Activated naive CD4-positive, alpha-beta T cell (primary cell): ENCODE measurements at places on chromosomes 16 and 17.

DNA sequence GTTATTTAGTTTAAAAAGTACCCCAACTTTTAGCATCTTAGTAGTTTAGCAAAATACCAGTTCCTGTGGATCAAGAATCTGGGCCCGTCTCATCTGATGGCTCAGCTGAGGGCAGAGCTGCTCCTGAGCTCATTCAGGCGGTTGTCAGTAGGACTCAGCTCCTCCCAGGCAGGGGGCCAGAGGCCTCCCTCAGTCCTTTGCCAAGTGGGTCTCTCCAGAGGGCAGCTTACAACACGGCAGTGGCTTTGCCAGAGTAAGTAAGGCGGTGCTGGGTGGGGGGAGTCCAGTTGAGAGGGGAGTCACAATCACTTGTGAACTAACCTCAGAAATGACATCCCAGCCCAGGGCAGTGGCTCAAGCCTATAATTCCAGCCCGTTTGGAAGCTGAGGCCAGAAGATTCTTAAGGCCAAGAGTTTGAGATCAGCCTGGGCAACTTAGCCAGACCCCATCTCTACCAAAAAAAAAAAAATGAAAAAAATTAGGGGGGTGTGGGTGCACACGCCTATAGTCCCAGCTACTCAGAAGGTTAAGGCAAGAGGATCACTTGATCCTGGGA lies 81.5 kb upstream of the MED9 start:
- no peak for DNase-seq

GRCh38 chr16:57618296-57619132 lies 9.9 kb upstream of the ADGRG1 start:
- DNase-seq: no peak

DNA sequence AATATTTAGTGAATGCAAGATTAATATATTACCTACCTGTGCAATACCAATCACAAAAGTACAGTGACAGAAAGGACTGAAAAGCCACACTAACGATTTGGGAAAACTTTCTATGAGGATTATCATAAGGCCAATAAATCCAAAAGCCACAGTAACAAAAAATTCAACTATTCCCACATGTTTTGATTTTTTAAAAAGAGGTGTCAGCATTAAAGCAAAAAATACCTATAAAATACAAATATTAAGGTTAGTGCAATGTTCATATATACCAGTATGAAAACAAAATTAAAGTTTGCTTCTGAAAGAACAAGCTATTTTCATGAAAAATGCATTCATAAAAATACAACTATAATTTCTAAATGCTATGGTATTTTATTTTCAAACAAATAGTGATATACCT lies 24.3 kb downstream of the ABCA5 start:
- DNase-seq: no peak

DNA sequence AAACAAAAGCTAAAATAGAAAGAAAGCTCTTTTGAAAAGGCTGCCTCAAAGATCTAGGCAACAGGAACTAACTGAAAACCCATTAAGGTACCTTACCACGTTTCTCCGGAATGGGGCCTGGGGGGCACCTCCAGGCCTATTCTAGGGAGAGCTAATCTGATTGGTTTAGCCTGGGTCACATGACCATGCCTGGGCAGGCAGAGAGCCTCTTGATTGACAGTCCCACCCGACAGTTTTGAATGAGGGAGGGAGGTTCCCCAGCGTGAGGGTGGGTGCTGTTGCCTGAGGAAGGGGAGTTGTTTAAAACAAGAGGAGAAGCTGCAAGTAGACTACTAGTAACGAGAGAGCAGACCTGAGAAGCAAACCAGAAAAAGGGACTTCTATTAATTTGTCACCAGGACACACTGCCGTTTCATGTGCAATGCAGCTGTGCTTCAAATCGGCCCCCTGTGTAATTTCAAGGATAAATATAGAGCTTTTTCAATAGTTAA lies 143.4 kb upstream of the HS3ST2 start:
- DNase-seq: no peak

DNA sequence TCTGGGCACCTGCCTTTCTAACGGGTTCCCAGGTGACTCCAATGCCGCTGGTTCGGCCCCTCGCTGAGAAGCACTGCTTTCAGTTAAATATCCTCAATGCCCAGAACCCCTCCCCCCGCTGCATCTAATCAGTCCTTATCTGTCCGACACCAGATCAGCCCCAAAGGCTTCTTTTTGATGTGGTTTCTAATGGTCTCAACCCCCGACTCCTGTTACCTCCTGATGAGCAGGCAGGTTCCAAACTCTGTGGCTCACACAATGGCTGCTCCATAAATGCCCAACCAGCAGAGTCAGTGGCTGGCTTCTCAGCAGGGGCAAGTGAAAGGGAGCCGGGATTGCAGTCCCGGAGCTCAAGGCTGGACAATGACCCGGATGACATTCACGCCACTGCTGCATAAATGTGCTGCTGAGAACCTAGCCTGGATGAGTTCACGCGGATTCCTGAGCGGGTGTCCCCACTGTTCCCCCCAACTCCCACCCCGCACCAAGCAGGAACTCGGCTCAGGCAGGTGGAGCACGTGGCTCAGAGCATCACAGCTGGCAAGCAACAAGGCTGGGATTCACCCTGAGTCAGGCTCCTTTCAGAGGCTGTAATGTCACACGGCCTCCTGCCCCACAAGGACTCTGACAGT lies 1.0 kb upstream of the SLC38A8 start:
- DNase-seq: no peak

DNA sequence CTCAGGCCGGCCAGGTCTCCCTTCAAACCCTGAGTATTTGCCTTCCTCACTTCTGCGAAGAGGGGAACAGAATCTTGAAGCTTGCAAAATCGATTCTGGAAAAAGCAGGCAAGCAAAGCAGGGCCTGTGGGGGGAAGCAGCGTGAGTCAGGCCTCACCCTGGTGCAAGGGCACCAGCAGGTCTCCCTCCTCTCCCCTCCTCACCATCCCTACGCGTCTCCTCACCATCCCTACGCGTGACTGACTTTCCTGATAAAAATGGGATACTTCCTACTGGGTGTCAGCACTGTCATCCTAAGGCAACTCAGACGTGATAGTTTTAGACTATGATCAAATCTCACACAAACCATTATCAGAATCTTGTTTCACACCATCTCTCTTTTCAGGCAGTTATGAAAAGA lies 12.1 kb downstream of the CMTM3 start:
- DNase-seq: no peak

DNA sequence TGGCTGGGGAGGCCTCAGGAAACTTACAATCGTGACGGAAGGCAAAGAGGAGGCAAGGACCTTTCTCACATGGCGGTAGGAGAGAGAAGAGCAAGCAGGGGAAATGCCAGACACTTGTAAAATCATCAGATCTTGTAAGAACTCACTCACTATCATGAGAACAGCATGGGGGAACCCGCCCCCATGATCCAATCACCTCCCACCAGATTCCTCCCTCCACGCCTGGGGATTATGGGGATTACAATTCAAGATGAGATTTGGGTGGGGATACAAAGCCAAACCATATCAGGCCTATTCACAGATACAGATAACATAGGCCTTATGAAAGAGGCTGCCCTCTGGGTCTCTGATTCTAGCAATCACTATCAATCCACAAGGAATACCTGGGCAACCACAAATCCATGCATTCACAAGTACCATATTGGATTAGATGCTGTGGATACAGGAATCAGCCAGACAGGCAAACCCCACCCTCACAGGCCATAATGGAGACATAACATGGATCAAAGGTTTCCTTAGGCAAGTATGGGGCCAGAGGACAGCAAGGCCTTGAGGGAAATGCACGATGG lies 284.9 kb downstream of the SOX9 start:
- no peak for DNase-seq

- no peak for DNase-seq
These were observed 8.0 kb downstream of the CLUH start for GRCh38 chr17:2703606-2704005.

DNA sequence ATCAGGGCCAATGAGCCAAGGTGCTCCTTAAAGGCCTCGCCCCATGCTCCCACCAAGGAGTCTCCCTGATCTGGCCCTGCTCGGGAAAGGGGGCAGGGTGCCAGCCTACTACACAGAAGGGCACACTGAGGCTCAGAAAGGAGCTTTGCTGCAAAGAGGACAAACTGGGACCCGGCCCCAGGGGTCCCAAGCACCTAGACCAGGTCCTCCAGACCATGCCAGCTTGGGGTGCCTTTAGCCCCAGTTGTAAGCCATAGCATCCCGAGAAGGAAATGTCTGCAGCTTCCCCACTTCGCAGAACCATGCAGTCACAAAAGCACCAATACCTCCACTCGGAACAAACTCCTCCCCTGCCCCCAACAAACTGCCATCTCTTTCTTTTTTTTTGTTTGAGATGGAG lies 74.8 kb upstream of the CDC42EP4 start:
- DNase-seq: no peak

DNA sequence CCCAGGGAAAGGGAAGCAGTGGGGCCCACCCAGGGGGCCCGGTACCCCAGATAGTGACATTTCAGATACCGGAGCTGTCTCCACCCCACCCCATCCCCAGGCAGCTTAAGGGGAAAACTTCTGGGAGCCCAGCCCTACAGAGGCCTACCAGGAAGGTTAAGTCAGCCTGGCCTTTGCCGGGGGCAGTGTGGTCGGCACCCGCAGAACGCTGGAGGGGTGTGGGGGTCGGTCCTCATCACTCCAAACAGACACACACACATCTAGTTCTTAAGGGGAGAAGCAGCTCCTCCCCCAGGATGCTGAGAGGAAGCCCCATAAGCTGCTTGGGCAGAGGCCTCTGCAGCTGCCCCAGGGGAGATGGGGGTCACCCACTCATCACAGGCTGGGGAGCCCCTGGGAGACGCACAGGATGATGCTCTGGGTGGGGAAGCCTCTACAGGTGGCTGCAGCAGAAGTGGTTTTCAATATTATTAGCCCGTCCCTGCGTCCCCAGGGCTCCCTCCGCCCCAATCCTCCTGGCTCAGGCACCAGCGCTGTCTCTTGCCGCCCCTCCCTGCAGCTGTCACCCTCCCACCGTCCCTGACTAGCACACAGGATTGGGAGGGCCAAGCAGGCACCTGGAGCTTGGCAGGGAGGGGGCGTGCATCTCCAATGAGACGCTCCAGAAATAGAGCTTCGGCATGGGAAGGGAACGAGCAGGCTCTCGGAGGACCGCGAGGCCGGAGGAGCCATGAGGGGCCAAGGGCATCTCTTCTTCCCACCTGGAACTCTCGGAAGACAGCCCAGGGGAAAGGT lies 1.4 kb upstream of the ABR start:
- no peak for DNase-seq

DNA sequence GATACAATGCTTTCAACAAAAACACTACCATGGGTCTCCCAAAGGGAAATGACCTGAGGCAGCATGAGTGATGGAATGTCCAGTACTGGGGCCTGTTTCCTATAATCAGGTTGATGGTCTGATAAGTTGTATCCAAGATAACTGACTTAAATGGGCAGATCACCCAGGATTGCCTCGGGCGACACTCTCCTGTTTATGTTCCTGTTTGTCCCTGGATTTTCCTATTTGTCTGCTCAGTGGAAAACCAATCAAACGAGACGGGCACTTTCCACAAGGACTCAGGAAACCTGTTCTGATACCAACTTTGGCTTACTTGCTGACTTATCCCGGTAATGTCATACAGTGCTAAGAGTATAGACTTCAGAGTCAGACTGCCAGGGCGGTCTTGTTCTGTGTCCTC lies 27.4 kb downstream of the USP43 start:
- no peak for DNase-seq

GRCh38 chr17:74972107-74972972 lies at the start of gene HID1:
TSS of gene HID1 (minus strand) at chr17:74972759. CDS start at chr17:74972656, 103 bp downstream.
- DNase-seq: peak; percentile 83

DNA sequence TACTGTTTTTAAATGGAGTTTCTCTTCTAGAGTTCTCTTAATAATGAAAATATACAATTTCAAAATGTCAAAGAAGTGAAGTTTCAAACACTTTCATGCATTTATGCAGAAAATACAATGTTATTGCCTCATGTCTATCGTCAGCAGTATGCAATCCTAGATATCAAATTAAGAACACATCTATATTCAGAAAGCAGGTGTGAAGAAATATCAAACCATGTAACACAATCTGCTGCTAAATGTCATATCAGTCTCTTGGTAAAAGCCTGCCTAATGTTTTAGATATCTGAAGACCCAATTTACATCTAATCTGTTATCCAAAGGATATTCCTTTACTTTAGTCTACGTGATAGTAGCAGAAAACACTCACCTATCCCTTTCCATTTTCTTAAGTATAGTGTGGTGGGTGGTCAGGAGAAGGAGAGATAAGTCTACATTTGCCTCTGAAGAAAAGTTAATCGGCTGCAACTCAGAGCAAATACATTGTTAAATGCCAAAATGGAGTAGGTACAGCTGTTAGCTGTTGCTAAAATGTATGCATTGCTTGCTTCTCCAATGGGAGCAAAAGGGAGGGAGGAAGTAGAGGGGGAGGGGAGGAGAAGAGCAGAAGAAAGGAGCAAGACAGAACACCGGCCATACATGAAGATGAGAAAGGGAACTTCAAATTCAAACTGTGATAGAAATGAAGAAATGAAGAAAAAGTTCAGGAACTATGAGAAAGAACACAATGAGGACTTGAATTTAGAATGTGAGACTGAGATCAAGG lies 64.9 kb downstream of the ITFG1 start:
- DNase-seq: no peak

DNA sequence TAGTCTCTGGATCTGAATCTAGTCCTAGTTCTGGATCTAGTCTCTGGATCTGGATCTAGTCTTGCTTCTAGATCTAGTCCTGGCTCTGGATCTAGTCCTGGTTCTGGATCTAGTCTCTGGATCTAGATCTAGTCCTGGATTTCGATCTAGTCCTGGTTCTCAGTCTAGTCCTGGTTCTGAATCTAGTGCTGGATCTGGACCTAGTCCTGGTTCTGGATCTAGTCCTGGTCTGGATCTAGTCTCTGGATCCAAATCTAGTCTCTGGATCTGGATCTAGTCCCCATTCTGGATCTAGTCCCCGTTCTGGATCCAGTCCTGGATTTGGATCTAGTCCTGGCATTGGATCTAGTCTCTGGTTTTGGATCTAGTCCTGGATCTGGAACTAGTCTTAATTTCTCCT lies 29.9 kb upstream of the VAT1L start:
- no peak for DNase-seq

- DNase-seq: no peak
These were observed 20.9 kb downstream of the SPACA3 start for GRCh38 chr17:33012522-33013033.

- no peak for DNase-seq
These were observed 167.9 kb upstream of the MAF start for GRCh38 chr16:79768276-79768970.

- DNase-seq: peak; percentile 55
These were observed 20.0 kb downstream of the ST6GALNAC1 start for GRCh38 chr17:76623271-76624146.
